ENCODE measurements at places on chromosomes 13 and 19.

- H3K27me3 ChIP-seq, result no peaks in the 10 kb centered on the region
- no peak for DNase-seq
Observed at GRCh38 chr19:35516310-35516709, 2.9 kb upstream of the DMKN start.

- H3K4me1 ChIP-seq, result no peaks in the 10 kb centered on the region
- no peak for DNase-seq
- no peaks in the 10 kb centered on the region for H3K36me3 ChIP-seq
- H3K27ac ChIP-seq, result no peak overlapping the region
- H3K27me3 ChIP-seq, result no peaks in the 10 kb centered on the region
Observed at GRCh38 chr13:67509018-67509417, 278.9 kb upstream of the PCDH9 start.

DNA sequence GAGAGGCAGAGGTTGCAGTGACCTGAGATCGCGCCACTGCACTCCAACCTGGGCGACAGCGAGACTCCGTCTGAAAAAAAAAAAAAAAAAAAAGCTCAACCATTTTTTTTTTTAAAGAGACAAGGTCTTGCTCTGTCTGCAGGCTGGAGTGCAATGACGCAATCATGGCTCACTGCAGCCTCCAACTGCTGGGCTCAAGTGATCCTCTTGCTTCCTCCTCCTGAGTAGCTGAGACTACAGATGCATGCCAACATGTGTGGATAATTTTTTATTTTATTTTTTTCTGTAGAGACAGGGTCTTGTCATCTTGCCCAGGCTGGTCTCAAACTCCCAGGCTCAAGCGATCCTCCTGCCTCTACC lies 10.3 kb downstream of the EHD2 start:
- H3K27ac ChIP-seq, result no peak overlapping the region
- DNase-seq, result no peak
- H3K4me1 ChIP-seq, result no peaks in the 10 kb centered on the region
- H3K4me3 ChIP-seq, result no peak overlapping the region
- H3K27me3 ChIP-seq, result no peaks in the 10 kb centered on the region

DNA sequence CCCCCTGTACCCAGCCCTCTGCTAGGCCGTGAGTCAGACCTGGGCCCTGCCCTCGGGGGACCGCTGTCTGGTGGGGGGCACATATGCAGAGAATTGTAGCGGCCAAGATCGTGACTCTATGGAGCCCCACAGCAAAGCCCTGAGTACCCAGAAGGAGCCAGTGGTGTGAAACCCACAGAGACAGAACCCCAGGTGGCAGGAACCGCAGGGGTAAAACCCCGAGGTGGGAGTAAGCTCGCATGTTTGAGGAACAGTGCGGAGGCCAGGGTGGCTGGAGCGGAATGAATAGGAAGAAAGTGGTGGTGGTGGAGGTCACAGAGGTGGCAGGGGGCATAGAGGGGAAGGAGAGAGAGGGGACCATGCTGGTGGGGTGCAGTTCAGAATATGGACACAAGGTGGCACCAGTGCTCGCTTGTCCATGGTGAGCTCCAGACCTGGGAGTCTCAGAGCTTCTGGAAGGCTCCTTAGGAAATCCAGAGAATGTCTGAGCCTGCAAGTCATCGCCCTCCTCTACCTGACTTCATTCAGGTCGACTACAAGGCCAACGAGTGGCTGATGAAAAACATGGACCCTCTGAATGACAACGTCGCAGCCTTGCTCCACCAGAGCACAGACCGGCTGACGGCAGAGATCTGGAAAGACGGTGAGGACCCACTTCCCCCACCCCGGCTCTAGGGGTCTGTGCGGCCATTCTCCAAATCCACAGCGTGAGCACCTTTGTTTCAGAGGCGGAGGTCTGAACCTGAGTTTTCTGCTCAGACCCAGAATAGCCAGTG lies 48.9 kb downstream of the MYH14 start:
- no peaks in the 10 kb centered on the region for H3K36me3 ChIP-seq
- H3K27me3 ChIP-seq, result no peaks in the 10 kb centered on the region
- no peak overlapping the region for H3K27ac ChIP-seq
- DNase-seq, result no peak

DNA sequence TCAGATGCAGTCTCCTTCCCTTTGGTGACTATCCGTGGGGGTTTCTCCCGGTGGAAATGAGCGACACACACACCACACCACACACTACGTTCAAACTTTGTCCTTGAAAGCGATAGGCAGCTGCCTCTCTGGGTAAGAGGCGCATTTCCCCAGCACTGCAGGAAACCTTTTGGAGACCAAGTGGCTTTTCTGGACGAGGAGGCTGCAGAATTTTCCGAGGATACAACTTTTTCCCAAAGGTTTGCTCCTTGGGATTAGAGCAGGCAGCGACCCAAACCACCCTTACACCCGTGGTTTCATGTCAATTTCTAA lies 38.2 kb upstream of the FLT1 start:
- no peaks in the 10 kb centered on the region for H3K36me3 ChIP-seq
- H3K27me3 ChIP-seq, result peaks cover 12% of the 10 kb centered on the region
- H3K4me1 ChIP-seq, result peaks cover 13% of the 10 kb centered on the region
- no peak for DNase-seq
- H3K4me3 ChIP-seq, result no peak overlapping the region

All from CD8-positive, alpha-beta memory T cell (primary cell).